ENCODE measurements at places on chromosomes 5 and 9.

GRCh38 chr5:136020383-136021015 is 8.3 kb upstream of the TGFBI start:
- no peak overlapping the region for H3K4me3 ChIP-seq
- H3K36me3 ChIP-seq = no peaks in the 10 kb centered on the region
- H3K27ac ChIP-seq = no peak overlapping the region
- H3K4me1 ChIP-seq = no peaks in the 10 kb centered on the region

DNA sequence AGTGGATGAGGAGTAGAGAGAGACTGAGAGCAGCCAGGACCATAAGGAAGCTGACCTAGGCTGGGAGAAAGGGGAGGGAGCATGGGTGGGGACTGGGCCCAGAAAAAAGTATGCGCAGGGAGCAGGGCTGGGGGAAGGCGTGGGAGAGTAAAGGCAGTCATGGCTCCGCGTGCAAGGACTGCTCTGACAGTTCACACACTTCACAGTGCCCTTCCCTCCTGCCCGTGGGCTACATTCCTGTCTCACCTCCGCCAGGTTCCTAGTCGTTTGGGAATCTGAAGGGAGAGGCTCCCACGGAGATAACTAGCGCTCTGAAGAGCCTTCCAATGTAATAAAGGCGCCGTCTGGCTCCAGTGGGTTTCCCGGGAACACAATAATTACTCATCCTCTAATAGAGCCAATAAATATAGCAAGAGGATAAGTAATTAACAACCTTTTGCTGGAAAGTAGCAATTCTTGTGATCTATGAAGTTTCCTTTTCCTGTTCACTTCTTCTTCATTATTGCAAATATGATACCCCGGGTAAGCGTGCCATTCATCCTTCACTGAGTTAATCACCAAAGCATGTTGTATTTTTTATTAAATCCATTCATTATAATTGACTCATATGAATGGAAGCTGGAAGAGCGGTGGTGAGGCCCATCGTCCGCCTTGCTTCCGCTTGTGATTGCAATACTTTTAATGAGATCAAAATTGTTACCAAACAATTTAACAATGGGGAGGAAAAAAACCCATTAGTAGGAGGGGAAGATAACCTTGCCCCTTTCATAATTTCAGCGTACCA is 39.3 kb downstream of the TTLL11 start:
- DNase-seq = no peak
- no peaks in the 10 kb centered on the region for H3K36me3 ChIP-seq
- no peak overlapping the region for H3K27ac ChIP-seq
- no peak overlapping the region for H3K4me3 ChIP-seq

GRCh38 chr9:130661451-130662098 is 2.8 kb upstream of the PRDM12 start:
- H3K4me3 ChIP-seq = no peak overlapping the region
- peaks cover 7% of the 10 kb centered on the region for H3K4me1 ChIP-seq
- peaks cover 92% of the 10 kb centered on the region for H3K27me3 ChIP-seq
- H3K27ac ChIP-seq = no peak overlapping the region

DNA sequence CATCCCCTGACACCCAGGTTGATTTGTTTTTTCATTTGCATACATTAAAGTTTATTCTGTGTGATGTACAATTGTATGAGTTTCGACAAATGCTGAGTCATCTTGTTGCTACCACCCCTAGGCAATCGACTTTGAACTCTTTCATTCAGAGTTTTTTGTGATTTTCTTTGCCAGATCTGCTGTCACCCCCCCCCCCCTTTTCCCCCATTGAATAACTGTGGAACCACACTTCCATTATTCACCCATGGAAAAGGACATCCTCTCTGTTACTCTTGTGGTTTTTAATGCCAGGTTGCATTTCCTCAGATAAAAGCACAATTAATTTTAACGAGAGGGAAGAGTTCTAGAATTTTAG is 13.7 kb upstream of the FAM120AOS start:
- no peaks in the 10 kb centered on the region for H3K27me3 ChIP-seq
- H3K36me3 ChIP-seq = peaks cover 12% of the 10 kb centered on the region
- no peak for DNase-seq
- no peak overlapping the region for H3K27ac ChIP-seq
- peaks cover 9% of the 10 kb centered on the region for H3K4me1 ChIP-seq

- H3K27ac ChIP-seq = no peak overlapping the region
- H3K4me3 ChIP-seq = no peak overlapping the region
- H3K4me1 ChIP-seq = no peaks in the 10 kb centered on the region
- no peaks in the 10 kb centered on the region for H3K27me3 ChIP-seq
Measured at GRCh38 chr5:3349704-3350565, 245.7 kb upstream of the IRX1 start.

DNA sequence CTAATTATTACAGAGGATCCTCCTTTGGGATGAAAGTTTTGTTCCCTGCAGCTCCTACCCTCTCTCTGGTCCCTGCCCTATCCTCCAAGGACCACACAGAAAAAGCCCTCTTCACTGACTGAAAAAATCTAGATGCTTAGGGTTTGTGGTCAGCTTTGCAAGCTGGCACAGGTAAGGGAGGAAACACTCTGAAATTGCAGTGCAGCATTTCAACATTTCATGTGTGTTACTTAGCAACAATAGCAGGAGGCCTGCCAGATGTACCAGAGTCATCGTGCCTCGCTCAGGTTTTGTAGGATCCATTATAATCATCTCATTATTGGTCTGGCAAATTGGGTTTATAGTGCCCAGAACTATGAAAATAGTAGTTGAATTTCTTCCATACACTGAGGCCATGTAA is 109.5 kb downstream of the PALM2AKAP2 start:
- no peaks in the 10 kb centered on the region for H3K36me3 ChIP-seq
- DNase-seq = no peak
- H3K27me3 ChIP-seq = no peaks in the 10 kb centered on the region
- H3K4me3 ChIP-seq = no peak overlapping the region
- peaks cover 2% of the 10 kb centered on the region for H3K4me1 ChIP-seq
- no peak overlapping the region for H3K27ac ChIP-seq

DNA sequence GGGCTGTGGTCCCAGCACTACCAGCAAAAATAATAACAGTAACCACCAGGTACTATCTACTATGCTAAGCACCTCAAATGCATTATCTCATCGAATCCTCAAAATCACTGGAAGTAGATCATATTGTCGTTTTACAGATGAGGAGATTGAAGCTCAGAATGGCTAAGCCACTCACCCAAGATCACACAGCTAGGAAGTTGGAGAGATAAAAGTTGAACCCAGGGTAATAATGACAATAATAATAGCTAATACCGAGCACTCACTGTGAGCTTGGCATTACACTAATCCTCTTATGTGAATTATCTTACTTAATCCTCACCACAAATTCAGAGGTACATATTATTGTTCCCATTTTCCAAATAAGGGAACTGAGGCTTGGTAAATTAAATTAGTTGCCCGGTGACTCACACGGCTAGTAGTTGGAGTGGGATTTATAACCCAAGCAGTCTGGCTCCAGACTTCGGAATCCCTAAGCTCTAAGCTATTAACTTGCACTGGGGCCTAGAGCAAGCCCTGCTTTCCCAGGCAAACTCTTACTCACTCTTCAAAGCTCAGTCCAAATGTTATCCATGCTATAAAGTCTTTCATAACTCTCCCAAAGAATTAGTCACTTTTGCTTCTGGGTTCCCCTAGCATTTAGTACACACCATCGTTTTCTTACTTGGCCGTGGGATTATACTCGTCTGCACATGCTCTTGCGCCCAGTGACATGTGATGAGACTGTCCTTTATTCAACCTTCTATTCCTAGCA is 3.8 kb downstream of the ARSI start:
- H3K27me3 ChIP-seq = no peaks in the 10 kb centered on the region
- no peak overlapping the region for H3K4me3 ChIP-seq
- DNase-seq = no peak
- H3K27ac ChIP-seq = no peak overlapping the region

- no peaks in the 10 kb centered on the region for H3K27me3 ChIP-seq
- no peaks in the 10 kb centered on the region for H3K36me3 ChIP-seq
- DNase-seq = no peak
- H3K27ac ChIP-seq = no peak overlapping the region
Measured at GRCh38 chr9:110514897-110515296, 64.6 kb downstream of the SVEP1 start.

- no peak overlapping the region for H3K4me3 ChIP-seq
- peaks cover 8% of the 10 kb centered on the region for H3K4me1 ChIP-seq
- DNase-seq = no peak
- H3K27ac ChIP-seq = no peak overlapping the region
Measured at GRCh38 chr5:133365738-133366137, 246.6 kb downstream of the FSTL4 start.

DNA sequence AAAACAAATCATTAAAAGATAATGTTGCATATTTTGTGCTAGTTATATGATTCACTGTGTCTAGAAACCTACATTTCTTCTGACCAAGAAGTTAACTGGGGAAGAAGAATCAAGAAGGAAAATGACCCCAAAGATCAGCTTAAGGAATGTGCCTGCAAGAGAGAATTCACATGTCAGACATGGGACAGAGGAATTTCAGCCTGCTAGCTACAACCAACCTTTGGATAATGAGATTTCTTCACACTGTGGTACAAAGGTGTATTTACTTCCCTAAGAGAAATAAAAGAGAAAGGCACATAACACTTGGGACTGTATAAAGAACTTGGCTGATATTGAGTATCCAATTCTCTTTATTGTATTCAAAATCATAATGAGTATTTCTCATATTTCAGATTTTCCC is 39.6 kb upstream of the ELL2 start:
- no peak overlapping the region for H3K4me3 ChIP-seq
- H3K27me3 ChIP-seq = no peaks in the 10 kb centered on the region
- no peak overlapping the region for H3K27ac ChIP-seq
- H3K36me3 ChIP-seq = no peaks in the 10 kb centered on the region
- no peaks in the 10 kb centered on the region for H3K4me1 ChIP-seq
- DNase-seq = no peak

DNA sequence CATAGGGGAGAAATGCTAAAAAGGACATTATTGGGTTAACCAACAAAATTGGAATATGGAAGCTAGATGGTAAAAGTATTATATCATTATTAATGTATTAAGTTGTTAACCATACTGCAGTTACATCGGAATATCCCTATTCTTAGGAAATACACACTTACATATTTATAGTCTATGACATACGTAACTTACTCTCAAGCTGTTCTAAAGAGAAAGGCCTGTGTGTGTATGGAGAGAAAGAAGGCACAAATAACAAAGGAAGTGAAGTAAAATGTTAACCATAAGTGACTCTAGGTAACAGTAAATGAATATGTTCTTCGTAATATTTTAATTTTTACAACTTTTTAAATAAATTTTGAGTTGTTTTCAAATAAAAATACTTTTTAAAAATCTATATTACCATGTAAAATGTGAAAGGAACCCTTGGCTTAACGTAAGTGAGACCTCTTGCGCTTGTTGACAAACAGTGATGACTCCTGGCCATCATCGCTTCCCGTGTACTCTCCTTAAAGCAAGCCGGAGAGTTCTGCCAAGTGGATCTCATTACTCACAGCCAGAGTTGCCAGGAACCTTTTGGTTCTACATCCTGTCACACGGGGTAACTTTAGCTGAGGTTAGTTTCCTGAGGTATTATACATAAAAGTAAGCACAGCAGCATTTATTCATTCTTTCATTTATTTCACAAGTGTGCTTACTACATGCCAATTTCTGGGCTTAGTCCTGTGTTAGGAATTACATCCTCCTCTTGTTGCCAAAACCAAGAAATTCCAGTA is 165.4 kb downstream of the EPB41L4A start:
- H3K4me3 ChIP-seq = no peak overlapping the region
- DNase-seq = no peak
- H3K27ac ChIP-seq = no peak overlapping the region
- H3K4me1 ChIP-seq = no peaks in the 10 kb centered on the region
- H3K36me3 ChIP-seq = peaks cover 19% of the 10 kb centered on the region

DNA sequence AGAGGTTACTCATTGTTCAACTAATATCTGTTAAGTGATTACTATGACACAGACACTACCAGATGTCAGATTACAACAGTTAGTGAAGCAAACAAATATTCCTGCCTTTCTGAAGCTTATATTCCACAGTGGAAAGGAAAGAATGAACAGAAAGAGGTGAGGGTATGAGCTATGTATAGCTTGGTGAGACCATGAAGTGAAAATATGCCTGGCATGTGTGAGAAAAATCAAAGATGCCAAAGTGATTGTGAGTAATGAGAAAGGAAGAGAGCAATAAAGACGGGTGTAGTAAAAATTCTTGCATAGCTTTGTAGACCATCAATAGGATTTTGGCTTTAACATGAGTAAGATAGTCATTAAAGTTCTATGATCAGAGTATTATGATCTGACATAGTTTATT is 734.5 kb upstream of the NUDT12 start:
- no peaks in the 10 kb centered on the region for H3K36me3 ChIP-seq
- H3K27ac ChIP-seq = no peak overlapping the region
- no peak for DNase-seq

Data from neuronal stem cell (in vitro differentiated cells).